ENCODE measurements at places on chromosomes 6 and 20.

- no peak for DNase-seq
Observed at GRCh38 chr6:26033941-26034354, 53.3 kb upstream of the HFE start.

- DNase-seq, result no peak
Observed at GRCh38 chr6:36915599-36915998, 29.8 kb downstream of the C6orf89 start.

- no peak for DNase-seq
Observed at GRCh38 chr6:16494793-16495192, 256.4 kb downstream of the GMPR start.

DNA sequence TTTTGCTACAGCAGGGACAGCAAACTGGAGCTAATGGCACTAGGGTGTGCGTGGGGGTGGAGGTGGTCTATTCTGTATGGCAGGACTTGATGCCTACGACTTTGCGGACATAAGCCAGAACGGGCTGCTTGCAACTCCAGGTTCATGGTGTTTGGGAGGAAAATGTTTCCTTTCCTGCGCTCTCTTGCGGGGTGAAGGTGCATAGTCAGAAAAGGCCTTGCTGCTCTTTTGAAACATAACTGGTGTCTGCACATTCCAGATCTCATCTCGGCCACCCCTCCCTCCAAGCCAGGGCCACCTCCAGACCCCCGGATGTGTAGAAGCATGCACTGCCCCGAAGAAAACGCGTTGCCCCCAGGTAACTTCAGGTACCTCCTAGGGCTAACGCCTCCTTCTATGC lies 8.1 kb downstream of the FOXA2 start:
- no peak for DNase-seq

- no peak for DNase-seq
Observed at GRCh38 chr6:143742070-143742954, 64.5 kb downstream of the PHACTR2 start.

DNA sequence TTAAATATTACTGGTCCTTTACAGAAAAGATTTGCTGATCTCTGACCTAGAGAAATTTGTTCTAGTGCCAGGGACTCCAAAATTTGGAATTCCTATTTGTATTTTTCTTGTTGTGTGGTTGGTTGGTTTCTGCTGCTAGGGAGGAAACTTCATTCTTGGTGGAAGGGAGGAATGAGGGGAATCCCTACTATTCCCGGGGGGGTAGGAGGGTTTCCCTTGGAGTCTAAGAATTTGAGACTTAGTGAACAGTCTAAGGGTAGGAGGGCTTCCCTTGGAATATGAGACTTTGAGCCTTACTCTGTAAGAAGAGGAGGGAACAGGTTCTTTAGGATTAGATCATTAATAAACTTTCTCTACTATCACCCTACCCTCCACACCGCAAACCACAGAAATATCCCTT lies 67.1 kb upstream of the ADGRF1 start:
- no peak for DNase-seq

- DNase-seq, result no peak
Observed at GRCh38 chr6:85772641-85773040, 130.0 kb upstream of the SYNCRIP start.
